ENCODE measurements at places on chromosomes 13 and 19. TPM values are rescaled to one million over a fixed set of nuclear protein-coding genes. Genes with fewer than 3 reads are reported as not detected.

Gene SYNE4
- 0.24 TPM for total RNA-seq

GRCh38 chr13:107450431-107450830 is 764.9 kb downstream of the LIG4 start:
- no peaks in the 10 kb centered on the region for H3K36me3 ChIP-seq
- H3K27me3 ChIP-seq = no peaks in the 10 kb centered on the region

GRCh38 chr13:75643693-75644092 is 7.6 kb downstream of the LMO7 start:
- no peak for DNase-seq
- peaks cover 4% of the 10 kb centered on the region for H3K36me3 ChIP-seq
- H3K27me3 ChIP-seq = no peaks in the 10 kb centered on the region
- H3K27ac ChIP-seq = no peak overlapping the region

Gene OR10H1
- not detected for total RNA-seq

Gene NOTCH3
- total RNA-seq = 80.8 TPM

Gene IGFL3
- not detected for total RNA-seq

Gene ZNF665
- 0.88 TPM for total RNA-seq

Gene ZNF829
- total RNA-seq = 0.96 TPM

DNA sequence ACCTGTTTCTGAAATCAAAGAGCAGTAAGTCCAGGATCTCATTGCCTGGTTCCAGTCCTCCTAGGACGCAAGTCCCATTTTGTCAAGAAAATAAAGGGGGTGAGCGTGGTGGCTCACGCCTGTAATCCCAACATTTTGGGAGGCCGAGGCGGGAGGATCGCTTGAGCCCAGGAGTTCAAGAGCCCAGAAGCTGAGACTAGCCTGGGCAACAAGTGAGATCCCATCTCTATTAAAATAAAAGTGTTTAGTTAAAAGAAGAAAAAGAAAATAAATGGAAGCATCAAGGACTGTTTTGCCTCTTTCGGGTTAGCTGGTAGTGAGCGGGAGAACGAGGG is 344 bp upstream of the HAUS5 start:
- peaks cover 12% of the 10 kb centered on the region for H3K36me3 ChIP-seq
- H3K4me3 ChIP-seq = peak overlapping the region; percentile 82
- H3K4me1 ChIP-seq = peaks cover 9% of the 10 kb centered on the region

Gene GIPC3
- total RNA-seq = 0.52 TPM

DNA sequence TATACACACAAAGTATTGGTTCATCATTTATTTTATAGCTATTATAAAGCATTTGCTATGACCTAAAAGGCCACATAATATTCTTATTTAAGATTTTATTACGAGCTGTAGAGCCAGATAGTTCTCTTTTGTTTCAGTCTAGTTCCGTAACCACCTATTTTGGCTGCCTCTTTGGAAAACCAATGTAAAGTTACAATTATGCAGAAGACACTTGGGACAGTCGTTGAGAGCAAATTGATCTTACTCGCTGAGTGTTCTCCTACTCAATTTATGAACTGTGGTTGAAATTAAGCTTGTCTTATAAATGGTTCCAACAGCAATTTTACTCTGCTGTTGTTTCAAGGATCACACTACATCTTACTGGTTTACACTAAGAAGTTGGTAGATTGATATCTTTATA is 122.3 kb downstream of the SLC7A1 start:
- H3K4me1 ChIP-seq = no peaks in the 10 kb centered on the region
- no peaks in the 10 kb centered on the region for H3K36me3 ChIP-seq
- H3K27ac ChIP-seq = no peak overlapping the region
- H3K27me3 ChIP-seq = no peaks in the 10 kb centered on the region

DNA sequence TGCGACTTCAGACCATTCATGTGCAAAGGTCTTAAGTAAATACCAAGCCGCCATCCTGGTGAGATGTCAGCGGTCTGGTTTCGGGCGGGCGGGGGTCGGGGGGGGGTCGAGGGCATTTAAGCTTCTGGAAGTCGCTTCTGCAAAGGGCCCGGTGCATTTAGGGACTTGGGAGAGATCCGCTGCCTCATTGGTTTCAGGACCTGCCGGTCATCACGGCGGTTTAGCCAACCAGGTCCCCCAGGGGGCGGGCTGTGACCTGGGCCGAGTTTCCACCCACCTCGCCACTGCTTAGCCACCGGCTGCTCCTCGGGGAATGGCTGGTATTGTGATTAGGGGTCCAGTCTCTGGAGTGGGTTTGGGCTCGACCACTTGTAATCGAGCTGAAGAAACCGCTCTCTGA is 7.8 kb downstream of the ANKLE1 start:
- H3K36me3 ChIP-seq = no peaks in the 10 kb centered on the region
- peak overlapping the region; percentile 41 for H3K27ac ChIP-seq
- no peaks in the 10 kb centered on the region for H3K27me3 ChIP-seq

DNA sequence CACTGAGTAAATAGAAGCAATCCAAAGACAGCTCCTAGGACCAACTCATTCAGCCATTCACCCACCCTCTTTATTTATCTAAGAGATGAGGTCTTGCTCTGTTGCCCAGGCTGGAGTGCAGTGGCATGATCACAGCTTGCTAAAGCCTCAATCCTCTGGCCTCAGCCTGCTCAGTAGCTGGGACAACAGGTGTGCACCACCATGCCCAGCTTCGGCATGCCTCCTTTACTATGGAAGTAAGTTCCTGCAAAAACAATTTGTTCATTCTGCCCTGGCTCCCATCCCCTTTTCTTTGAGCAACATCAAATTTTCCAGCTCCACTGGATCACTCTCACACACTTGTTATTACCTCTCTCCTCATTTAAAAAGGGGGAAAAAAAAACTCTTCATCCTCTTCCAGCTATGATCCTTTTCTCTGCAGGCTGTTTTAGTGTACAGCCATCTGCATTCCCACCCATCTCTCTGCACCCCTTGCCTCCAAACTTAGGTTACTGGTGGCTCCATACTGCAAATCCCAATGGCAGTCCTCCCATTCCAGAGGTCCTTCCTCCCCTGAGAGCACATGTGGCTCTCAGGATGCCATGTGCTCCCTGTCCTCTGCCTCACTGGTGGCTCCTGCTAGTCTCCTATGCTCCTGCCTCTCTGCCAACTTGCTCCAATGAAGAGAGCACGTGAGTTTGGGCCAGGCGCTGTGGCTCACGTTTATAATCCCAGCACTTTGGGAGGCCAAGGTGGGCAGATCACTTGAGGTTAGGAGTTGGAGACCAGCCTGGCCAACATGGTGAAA is 2.2 kb downstream of the ELOF1 start:
- no peaks in the 10 kb centered on the region for H3K27me3 ChIP-seq
- H3K4me1 ChIP-seq = peaks cover 23% of the 10 kb centered on the region
- H3K4me3 ChIP-seq = no peak overlapping the region
- DNase-seq = no peak
- H3K27ac ChIP-seq = no peak overlapping the region
- no peaks in the 10 kb centered on the region for H3K36me3 ChIP-seq

DNA sequence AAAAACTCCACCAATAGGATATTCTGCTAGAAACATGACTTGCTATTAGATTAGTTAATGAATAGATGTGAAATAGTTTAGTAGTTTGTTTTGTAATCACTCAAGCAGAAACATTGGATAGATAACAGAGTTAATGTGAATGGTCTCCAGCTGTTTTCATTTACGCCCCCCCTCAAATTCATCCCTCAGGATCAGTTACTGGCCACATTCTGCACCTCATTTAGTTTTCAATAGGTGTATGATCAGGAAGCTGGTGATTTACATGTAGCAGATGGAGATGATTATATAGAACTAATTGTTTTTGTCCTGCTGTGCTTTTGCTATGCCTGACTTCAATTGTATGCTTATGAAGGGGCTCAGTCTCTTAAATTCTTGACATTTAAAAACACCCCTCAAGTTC is 759.0 kb downstream of the SLITRK6 start:
- no peak overlapping the region for H3K27ac ChIP-seq
- H3K4me3 ChIP-seq = no peak overlapping the region
- no peak for DNase-seq
- H3K4me1 ChIP-seq = no peaks in the 10 kb centered on the region

Gene SKA3
- 0.30 TPM for total RNA-seq

DNA sequence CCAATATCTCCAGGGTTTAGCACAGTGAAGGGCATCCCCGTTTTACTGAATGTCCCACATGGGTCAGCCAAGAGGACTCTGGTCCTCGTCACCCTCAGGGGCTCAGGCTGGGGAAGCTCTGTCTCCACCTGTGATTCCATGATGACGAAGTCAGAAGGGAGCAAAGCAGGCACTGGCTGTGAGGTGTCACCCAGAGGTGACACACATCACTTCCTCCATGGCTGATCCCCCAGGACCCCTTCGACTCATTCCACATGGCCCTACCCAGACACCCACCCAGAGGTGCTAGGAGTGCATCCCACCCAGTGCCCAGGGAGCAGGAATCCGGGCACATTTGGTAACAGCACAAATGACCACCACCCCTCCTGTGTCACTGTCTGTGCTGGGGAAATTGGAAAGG is 145.2 kb upstream of the VSTM2B start:
- no peak for DNase-seq
- H3K27me3 ChIP-seq = peaks cover 10% of the 10 kb centered on the region
- no peak overlapping the region for H3K27ac ChIP-seq
- H3K4me1 ChIP-seq = no peaks in the 10 kb centered on the region
- no peak overlapping the region for H3K4me3 ChIP-seq

GRCh38 chr19:7885818-7886217 is 2.5 kb upstream of the LRRC8E start:
- no peaks in the 10 kb centered on the region for H3K4me1 ChIP-seq
- H3K27ac ChIP-seq = no peak overlapping the region
- H3K4me3 ChIP-seq = no peak overlapping the region

Gene SELENOV
- total RNA-seq = not detected

DNA sequence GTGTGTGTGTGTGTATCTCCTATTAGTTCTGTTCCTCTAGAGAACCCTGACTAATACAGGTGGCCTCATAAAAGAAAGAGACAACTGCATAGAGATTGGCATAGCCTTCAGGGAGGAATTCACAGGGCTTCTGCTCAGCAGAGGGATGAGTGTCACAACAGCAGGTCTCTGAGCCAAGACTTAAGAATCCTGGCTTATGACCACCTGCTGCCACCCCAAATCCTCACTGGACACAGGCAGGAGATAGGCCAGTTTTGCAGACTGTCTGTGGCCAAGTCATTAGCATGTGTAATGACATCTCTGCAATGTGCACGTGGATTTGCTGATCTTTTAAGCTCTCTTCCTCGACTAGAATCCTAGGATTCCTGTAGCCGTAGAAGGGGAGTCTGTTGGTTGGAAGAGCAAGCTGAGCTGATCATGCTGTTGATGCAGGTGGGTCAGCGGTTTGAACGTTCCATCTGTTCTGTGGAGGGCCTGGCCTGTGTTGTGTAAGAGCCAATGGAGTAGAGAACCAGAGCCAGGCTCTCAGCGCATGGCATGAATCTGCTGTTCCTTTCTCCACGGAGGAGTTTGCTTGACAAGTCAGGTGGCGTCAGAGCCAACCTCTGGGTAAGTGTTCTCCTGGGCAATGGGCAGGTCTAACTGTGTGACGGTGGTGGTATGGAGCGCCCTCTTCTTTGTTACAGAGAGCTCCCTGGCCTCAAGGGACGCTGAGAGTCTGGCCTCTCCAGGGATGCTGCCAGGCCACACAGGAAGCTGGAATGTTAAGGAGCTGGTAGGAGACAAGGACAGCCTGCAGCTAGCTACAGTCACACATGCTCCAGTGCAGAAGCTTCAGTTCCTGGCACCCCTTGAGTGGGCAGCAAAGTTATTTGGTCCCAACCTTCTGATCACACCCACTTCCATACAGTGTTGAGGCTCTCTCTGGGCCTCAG is 503.1 kb downstream of the FOXO1 start:
- DNase-seq = no peak
- H3K36me3 ChIP-seq = no peaks in the 10 kb centered on the region
- H3K27me3 ChIP-seq = no peaks in the 10 kb centered on the region
- H3K4me3 ChIP-seq = no peak overlapping the region
- H3K27ac ChIP-seq = peak overlapping the region; percentile 46

DNA sequence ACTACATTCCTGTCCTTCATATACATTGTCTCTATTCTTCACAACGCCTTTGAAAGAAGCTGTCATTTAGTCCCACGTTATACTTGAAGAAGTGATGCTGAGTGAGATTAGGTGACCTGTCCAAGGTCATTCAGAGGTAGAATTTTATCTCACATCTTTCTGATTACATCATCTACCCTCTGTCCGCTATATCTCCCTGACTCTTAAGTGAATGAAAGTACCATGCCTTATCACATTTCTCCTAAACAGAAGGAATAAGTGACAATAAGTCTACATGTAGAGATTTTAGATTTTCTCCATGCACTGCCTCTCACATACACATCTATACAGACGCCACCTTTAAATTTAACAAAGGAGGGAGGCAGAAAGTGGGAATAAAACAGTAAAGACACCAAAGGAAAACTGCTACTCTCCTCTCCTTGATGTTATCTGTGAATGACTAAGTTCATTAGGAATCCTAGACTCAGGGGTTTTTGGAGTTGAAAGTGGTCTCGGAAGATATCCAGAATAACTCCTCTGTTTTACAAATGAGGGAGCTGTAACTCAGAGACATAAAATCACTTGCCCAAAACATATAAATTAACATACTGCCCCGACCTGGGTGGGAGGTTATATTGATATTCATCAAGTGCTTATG is 4.9 kb upstream of the CLDN10 start:
- H3K4me1 ChIP-seq = no peaks in the 10 kb centered on the region
- no peak for DNase-seq
- H3K27me3 ChIP-seq = no peaks in the 10 kb centered on the region
- no peak overlapping the region for H3K4me3 ChIP-seq

- no peaks in the 10 kb centered on the region for H3K27me3 ChIP-seq
- peak overlapping the region; percentile 63 for H3K27ac ChIP-seq
- peak; percentile 56 for DNase-seq
- no peaks in the 10 kb centered on the region for H3K36me3 ChIP-seq
- peaks cover 4% of the 10 kb centered on the region for H3K4me1 ChIP-seq
These were observed 42.3 kb downstream of the GJA3 start for GRCh38 chr13:20118268-20119140.

GRCh38 chr13:67148161-67148571 is 82.0 kb downstream of the PCDH9 start:
- no peaks in the 10 kb centered on the region for H3K36me3 ChIP-seq
- H3K4me1 ChIP-seq = peaks cover 12% of the 10 kb centered on the region
- no peak overlapping the region for H3K4me3 ChIP-seq
- H3K27me3 ChIP-seq = no peaks in the 10 kb centered on the region
- no peak overlapping the region for H3K27ac ChIP-seq

Gene CEACAM16
- total RNA-seq = not detected

- H3K36me3 ChIP-seq = no peaks in the 10 kb centered on the region
- H3K4me3 ChIP-seq = no peak overlapping the region
- no peak overlapping the region for H3K27ac ChIP-seq
- H3K27me3 ChIP-seq = peaks cover 4% of the 10 kb centered on the region
- H3K4me1 ChIP-seq = no peaks in the 10 kb centered on the region
These were observed 111.5 kb upstream of the DIAPH3 start for GRCh38 chr13:60275208-60275607.

Gene CTU1
- total RNA-seq = 9.1 TPM

- H3K4me1 ChIP-seq = peaks cover 100% of the 10 kb centered on the region
- no peaks in the 10 kb centered on the region for H3K27me3 ChIP-seq
- no peak overlapping the region for H3K4me3 ChIP-seq
These were observed 48.6 kb downstream of the FOXO1 start for GRCh38 chr13:40617801-40618356.
